ENCODE measurements at places on chromosomes 5 and 9.

- no peak for DNase-seq
Measured at GRCh38 chr5:41794471-41794870, 75.8 kb downstream of the OXCT1 start.

DNA sequence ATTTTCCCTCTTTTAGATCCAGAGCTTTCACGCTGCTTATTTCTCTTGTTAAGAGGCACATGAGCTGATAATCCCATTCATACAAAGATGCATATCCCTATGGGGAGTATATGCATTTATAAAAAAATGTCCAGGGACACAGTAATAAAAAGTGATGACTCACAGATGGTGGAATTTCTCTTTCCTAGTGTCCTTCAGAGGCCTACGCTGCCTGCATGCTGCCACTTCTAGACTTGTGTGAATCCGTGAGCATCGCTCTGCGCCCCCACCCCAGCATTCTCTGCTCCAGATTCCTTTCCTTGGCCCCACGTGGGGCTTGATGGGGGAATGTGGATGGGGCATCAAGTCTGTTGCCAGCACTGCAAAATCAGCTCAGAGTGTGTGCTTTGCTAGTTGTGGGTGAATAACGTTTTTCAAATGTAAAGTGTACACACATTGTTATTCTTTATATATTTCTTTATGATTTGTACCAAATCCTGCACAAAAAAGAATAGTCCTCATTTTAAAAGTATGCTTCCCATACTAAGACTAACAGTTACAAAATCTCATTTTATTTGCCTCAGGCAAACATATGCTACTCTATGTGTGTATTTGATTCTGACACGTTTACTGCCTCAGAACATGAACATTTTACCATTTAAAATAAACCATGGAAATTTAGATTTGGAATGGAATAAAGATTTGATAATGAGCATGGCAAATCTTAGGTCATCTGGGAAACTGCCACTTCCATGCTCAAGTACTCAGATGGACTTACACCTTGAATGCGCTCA lies 22.4 kb upstream of the RASGRF2 start:
- no peak for DNase-seq

DNA sequence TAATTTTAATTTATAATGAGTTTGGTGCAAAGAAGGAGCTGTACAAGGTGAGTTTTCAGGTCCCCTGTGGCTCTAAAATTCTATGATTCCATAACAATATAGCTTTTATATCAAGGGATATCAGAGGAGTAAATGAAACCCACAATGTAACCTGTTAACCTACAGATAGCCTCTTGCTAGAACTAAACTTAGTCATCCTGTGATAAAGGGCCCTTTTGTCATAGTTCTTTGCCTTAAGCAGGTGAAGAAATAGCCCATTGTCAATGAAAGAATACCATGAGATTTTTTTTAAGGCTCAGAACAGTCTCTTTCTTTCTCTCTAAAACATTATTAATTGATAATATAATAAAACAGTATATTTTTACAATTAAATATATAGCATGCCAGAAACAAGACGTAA lies 127.8 kb downstream of the NFIB start:
- no peak for DNase-seq

- no peak for DNase-seq
Measured at GRCh38 chr5:138685193-138685745, 68.0 kb upstream of the CTNNA1 start.

GRCh38 chr5:99995407-99995806 lies 539.8 kb upstream of the FAM174A start:
- DNase-seq: no peak

DNA sequence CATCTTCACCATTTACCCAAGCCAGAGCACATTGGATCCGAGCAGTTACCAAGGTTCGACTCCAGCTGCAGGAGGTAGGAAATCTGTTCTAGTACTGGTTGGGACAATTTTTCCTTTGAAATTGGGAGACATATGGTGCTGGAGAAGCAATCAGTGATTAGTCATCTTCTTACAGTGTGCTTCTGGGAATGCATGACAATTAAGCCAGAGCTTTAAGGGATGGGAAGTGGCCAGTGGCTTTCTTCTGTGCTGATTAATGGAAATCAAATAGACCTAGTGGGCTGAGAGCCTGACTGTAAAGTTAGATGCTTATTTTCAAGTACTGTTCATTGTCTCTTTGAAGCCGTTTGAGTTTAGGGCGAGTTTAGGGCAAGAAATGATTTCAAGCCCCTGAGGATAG lies 152.1 kb downstream of the UNC13B start:
- DNase-seq: no peak
